ENCODE measurements at places on chromosomes 3 and 15.
A peak's percentile ranks its signal among the peaks of the same experiment; 100 is the strongest.

- DNase-seq = peak; percentile 16
These were observed 1.3 kb downstream of the TOP2B start for GRCh38 chr3:25663347-25663868.

- DNase-seq = no peak
These were observed 294.9 kb upstream of the ZNF385D start for GRCh38 chr3:22045882-22046281.

GRCh38 chr3:189288348-189289235, 116.8 kb downstream of the TPRG1 start:
- no peak for DNase-seq

DNA sequence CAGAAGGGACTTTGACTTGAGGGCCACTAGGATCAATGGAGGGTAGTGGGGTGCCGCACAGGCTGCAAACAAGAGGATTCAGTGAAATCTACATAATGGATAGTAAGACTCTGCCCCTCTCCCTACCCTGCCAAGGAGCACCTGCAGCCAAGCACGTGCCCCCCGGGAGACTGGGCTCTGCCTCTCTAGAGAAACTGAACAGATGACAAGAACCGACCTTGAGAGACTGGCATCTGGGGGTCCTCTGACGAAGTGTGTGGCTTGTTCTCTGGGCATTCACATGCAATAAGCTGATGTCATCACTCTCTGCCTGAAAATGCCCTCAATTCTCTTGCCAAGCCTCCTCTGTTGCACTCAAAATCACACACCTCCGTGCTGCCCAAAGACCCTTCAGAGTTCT, 132.3 kb downstream of the FAM43A start:
- DNase-seq = no peak

DNA sequence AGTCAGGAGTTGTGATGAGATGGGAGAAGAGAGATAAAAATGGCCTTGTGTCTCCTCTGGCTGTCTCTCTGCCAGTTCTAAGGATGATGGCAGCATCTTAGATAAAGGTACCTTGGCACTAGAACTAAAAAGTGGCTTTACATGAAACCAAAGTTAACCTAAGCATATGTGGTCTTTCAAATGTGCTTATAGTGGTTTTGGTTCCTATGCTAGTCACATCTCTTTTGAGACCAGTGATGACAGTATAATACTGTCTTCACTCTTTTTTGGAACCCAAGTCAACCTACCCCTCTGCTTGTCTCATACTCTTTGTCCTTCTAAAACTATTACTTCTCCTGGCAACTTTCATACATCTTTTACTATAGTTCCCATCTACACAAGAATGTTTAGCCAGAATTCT, 142.2 kb upstream of the SATB1 start:
- DNase-seq = no peak

- peak; percentile 55 for DNase-seq
These were observed 17.3 kb upstream of the SUCNR1 start for GRCh38 chr3:151856118-151856517.

- DNase-seq = no peak
These were observed 2.1 kb upstream of the CHL1 start for GRCh38 chr3:194421-194820.

GRCh38 chr3:133477487-133477886, 77.6 kb downstream of the BFSP2 start:
- no peak for DNase-seq

- DNase-seq = peak; percentile 93
These were observed 2.3 kb downstream of the SETD5 start for GRCh38 chr3:9399746-9400145.

DNA sequence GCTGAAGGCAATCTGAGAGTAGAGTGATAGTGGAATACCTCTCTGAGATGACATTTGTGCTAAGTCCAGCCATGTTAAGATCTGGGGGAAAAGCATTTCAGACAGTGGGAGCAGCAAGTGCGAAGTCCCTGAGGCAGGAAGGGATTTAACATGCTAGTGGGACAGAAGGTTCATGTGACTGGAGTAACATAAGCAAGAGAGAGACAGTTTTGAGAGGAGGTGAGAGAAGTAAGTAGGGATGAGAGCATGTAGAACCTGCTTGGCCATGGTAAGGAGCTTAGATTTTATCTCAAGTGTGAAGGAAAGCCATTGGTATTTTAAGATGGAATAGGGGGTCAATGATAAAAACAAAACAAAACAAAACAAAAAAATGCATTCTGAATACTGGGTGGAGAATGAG, 358.6 kb upstream of the KCNH8 start:
- DNase-seq = no peak

DNA sequence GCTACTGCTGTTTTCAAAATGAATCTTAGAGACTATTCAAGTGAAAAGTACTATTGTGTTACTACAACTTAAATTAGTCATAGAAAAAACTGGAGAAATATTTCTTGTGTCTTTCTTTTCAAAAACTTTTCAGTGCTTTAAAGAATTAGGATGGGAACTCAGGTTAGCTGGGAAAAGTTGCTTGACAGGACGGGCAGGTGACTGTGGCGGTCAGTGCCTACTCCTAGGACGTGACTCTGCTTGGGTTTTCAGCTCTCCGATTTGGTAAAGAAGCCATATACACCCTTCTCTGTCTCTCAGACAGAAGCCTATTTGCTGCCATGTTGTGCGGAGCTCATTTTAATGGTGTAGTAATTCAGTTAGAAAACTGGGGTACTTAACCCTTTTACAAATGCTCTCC, 89.8 kb upstream of the CACNA2D3 start:
- DNase-seq = no peak

DNA sequence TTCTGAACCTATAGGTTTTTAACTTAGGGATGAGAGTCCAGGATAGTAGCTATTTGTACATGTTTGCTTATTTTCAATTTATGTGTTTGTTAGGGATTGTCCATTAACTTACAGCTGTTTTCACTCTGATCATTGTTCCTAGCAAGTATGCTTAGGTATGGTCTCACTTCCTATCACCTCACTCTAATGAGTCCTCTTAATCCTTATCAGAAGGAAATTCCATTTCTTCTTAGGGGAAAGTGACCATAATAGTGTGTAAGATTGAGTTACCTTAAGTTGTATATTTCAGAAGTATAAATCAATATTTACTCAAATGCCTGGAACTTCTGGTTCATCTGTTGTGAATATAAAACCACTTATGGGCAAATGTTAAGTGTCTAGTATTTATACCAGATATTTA, 53.0 kb downstream of the PIAS1 start:
- DNase-seq = no peak

DNA sequence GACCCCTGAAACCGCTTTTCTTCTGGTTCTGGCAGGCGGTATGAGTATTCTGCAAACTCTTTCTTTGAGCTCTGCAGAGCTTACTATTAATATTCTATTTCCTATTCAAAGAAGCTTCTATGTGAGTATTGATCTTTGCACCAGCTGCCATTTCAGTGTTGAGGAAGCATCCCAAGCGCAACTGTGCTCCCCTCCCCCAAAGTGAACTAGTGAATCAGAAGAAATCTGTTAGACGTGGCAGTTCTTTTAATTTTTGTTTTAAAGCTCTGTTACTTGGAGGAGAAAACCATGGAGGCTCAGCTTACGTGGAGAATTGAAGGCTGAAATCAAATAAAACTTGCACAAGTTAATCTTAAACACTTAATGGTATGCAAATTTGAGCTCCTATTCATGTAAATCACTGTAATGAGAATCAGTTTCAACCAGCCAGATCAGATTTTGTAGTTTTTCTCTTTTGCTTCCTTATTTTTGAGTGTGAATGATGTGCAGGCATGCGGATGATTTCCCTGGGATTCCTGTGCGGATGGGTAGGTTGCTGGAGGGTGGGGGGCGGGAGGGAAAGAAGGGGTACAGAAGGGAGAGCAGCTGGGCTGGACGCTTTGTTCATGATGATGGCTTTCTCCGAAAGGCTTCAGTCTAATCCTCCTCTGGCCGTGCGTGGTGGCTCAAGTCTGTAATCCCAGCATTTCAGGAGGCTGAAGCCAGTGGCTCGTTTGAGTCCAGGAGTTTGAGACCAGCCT, 16.1 kb upstream of the AGBL1 start:
- DNase-seq = no peak

DNA sequence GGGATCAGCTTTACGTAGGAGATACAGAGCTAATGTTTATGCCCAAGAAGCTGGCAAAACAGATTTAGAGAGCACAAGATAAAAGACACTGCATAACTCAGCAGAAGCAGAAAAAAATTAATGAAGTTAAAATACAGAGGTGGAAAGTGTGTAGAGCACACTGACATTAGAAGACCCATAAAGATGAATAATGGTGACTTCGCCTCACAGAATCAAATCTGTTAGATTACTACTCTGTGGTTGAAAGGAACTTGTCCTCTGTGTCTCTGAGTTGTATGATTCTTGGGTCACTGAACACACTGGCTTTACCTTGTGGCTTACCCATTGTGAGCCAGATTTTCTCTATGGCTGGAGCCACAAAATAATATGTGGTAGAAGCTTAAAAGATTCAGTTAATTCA, 224.4 kb downstream of the PLCH1 start:
- no peak for DNase-seq

- DNase-seq = no peak
These were observed 87.0 kb upstream of the BOC start for GRCh38 chr3:113124256-113124830.

DNA sequence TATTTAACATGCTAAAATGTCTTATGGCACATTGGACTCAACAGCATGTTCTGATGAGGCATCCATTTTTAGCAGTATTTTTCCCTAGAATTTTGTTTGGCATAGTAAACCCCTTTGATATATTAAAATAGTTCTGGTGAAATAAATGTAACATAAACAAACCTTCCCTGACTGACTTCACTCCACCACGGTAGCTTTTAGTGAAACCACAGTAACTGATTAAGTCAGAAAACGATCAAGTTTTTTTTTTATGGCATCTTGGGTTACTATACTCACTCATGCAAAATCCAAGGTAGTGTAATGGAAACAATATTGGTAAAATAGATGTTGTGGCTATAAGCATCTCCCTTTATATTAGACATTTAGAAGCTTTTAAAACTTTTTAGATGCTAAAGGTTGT, 2.8 kb downstream of the SERP1 start:
- no peak for DNase-seq

- peak; percentile 74 for DNase-seq
These were observed 76.2 kb upstream of the HERC1 start for GRCh38 chr15:63909819-63910437.

- DNase-seq = peak; percentile 99
These were observed 7.8 kb upstream of the KIF7 start for GRCh38 chr15:89662893-89663626.

- DNase-seq = no peak
These were observed 25.8 kb downstream of the FAM98B start for GRCh38 chr15:38479756-38480155.

DNA sequence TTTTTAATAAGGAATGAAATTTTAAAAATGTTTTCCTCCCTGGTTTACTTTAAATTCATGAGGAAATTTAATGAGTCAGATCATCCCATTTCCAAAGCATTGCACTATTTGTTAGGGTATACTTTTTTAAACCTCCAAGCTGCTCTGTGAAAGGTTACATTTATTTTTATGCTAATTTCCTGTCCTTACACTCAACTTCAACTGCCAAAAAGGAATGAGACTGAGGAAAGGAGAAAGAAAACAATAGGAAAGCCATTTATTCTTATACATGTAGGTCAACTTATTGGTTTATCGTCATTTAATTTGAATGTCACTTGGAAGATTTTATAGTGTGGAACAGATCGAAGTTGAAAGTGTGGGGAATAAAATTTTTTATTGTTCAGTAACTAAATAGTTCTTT, 104.1 kb downstream of the ALCAM start:
- DNase-seq = no peak

DNA sequence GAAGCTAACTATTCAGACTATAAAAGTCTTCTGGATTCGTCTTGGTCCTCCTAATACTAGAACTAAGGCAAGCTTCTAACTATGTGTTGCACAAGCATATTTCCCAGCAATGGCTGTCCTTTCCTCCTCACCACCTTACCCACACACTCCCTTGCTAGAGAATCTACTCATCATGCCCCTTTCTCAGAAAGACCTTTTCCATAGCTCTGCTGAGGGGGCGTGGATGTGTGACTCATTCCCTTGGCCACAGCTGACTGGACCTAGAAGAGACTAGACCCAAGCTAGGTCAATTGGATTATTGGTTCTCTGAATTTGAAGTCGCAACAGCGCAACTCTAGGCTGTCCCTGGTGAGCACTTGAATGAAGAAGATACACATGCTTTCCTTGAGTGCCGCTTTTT, 47.1 kb downstream of the ERC2 start:
- no peak for DNase-seq

DNA sequence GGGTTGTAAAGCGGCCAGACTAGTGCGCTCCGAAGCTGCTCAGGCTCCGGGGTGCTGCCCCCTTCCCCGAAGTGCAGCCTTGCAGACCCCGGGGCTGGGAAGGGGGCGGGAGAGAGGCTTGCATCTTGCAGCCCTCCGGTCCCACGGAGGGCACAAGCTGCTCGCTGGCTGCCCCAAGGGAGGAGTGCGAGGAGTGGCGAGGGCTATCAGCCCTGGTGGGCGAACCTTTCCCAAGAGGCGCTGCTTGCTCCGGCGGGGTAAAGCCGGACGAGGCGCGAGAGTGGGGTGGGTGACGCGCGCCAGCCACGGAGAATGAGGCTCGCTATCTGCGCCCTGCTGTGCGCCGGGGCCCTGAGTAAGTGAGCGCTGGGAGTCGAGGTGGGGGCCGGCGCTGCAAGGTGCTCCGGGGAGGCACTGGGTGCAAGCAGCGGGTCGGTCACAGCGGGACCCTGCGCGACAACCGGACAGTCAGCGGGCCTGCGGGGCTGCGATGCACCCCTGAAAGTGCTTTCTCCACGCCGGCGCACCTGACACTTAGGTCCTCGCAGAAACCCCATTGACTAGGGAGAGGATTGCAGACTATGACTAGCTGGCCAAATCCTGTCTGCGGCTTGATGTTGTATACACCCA, 12.7 kb upstream of the TOPBP1 start:
- no peak for DNase-seq

DNA sequence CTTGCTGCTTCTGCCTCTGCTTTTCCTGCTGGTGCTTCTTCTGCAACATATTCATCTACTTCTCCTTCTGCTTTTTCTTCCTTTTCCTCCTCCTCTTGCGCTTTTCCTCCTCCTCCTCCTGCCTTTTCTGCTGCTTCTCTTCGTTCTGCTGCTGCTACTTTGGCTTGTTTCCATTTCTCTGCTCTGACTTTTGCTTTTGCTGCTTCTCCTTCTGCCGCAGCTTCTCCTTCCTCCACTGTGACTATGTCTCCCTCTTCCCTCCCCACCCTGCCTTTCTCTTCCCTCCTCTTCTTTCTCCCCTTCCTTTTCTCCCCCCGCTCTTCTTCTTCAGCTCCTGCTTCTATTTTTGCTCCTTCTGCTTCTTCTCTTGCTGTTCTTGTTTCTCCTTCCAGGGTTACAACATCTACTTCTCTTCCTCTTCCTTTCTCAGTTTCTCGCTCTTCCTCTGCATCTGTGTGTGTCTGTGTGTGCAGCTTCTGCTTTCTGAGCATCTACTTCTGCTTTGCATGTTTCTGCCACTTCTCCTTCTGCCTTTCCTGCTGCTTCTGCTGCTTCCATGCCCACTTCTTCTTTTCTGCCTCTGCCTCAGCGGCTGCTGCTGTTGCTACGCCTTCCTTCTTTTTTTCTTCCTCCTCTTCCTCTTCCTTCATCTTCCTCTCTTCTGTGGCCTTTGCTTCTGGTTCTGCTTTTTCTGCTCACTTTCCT, 51.4 kb downstream of the FAM43A start:
- DNase-seq = no peak

- DNase-seq = no peak
These were observed 6.8 kb downstream of the ABHD2 start for GRCh38 chr15:89095073-89095472.

- DNase-seq = peak; percentile 58
These were observed 33.0 kb upstream of the TEX264 start for GRCh38 chr3:51637941-51638471.

- no peak for DNase-seq
These were observed 7.5 kb downstream of the SRGAP3 start for GRCh38 chr3:9241956-9242355.
